ENCODE measurements at places on chromosomes 6 and 20.

DNA sequence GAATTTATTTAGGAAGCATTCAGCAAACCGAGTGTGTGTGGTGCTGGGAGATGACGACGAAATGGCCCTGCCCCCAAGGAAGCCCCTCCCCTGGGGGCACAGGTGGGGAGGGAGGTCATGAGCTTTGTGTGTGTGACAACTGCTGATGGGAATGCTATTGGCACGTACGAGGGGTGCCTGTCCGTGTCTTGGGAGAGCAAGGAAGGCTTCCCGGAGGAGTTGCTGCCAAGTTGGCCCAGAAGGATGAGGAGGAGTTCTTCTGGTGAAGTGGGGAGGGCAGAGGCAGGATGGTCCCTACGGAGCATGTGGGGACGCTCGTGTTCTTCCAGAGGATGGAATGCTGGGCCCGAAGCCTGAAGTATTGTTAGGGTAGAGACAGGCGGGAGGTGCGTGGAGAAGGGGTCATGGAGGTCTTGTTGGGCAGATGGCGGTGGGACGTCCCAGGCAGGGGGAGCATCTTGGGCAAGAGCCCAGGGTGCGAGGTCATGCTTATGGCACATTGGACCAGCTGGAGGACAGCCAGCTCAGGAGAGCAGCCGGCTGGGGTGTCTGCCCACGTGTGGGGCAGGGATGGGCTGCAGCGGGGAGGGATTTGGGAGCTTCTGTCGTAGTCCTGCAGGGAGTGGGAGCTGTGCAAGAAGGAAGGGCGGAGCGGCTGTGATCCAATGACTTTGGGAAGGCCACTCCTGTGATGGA is 46.1 kb downstream of the SYNJ2 start:
- no peak for DNase-seq

DNA sequence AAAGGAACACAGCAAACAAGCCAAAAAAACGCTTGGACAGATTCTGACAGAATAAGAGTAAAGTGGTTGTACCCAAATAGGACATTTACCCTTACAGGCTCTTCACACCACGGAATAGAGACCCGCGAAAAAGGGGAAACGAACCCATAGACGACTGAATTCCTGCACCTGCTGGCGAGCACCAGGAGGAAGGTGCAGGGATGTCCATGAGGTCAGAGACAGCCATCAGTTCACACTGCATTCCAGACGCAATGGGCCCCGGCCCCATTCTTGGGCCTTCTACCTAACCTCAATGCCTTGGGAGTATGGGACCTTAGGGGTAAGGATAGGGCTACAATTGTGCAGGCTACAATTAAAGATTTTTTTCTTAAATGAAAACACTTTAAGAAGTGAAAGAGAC is 5.2 kb upstream of the DIDO1 start:
- no peak for DNase-seq

DNA sequence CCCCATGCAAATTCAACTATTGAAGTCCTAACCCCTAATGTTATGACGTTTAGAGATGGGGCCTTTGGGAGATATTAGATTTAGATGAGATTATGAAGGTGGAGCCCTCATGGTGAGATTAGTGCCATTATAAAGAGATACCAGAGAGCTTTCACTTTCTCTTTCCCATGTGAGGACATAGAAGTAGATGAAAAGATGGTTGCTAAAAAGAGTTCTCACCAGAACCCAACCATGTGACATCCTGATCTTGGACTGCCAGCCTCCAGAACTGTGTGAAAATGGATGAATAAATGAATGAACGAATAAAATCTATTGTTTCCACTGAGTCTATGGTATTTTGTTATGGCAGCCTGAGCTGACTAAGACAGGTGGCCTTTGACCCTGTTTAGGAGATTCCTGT is 50.6 kb upstream of the FBXO30 start:
- no peak for DNase-seq

DNA sequence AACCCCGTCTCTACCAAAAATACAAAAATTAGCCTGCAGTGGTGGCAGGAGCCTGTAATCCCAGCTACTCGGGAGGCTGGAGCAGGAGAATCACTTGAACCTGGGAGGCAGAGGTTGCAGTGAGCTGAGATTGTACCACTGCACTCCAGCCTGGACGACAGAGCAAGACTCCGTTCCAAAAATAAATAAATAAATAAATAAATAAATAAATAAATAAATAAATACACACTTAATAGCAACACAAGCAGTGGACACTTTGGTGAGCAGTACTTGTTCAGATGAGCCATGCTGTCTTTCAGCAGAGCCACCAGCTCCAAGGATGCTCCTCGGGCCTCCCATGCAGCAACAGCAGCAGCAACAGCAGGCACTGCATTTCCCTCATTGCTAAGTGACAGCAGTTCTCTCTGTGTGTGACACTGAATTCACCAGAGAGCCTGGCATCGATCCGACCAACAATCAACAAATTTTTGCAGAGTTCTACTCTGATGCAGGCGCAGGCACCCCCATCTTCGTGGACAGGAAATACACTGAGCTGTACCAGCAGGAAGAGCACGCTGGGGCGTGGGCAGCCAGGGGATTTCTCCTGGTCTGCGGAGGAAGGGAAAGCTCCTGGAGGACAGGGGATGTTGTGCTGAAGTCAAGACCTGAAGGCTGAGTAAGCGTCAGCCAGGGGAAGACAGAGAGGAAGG is 54.0 kb upstream of the SNX9 start:
- no peak for DNase-seq

DNA sequence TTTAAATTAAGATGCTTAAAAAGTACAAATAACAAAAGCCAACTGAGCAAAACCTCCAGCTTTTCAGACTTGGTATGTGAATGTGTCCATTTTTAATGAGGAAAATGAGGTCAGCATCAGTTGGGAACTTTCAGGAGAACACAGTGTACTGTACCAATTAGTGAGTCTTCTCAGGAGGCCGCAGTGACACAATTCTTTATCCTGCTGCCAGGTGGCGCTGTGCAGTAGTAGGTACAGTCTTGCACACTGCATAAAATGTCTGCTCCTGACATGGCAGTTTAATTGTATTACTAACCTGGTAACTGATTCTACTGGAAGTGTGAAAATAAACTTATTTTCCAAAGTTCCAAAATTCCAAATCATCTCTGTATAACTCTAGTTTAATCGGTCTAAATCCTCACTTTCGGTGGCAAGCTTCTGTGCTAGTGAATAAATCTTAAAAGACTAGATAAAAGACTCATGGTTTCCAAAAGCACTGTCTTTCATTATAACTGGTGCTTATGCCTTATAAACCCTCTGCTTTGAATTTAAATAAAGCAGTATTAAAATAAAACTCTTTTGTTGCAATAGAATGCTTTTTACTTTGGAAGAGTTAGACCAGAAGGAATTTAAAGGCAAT is 214.8 kb upstream of the MMS22L start:
- DNase-seq: peak; percentile 44

GRCh38 chr20:49450281-49450721 is 32.2 kb downstream of the KCNB1 start:
- DNase-seq: no peak

GRCh38 chr6:156795825-156796224 is 18.6 kb downstream of the ARID1B start:
- DNase-seq: no peak

DNA sequence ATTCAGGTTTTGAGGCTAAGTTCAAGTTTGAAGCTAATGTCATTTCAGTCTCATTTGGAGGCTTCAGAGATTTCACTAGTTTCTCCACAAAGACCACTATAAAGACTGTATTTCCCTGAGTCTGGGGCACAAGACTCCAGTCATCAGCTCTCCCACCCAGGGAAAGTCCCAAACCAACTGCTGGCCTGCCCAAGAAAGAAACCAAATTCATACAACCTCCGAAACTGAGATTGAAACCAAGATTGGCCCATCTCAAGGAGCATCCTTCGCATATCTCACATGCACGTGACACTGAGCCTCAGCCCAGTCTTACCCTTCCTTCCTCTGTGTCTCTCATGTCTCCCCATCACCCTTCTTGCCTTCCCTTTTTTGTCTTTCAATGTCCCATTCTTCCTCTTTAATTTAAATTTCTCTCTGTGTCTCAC is 3.5 kb upstream of the LTA start:
- DNase-seq: peak; percentile 61

- DNase-seq: no peak
These were observed 46.6 kb upstream of the ENPP1 start for GRCh38 chr6:131761060-131761761.

- DNase-seq: no peak
These were observed 69.3 kb downstream of the ABHD12 start for GRCh38 chr20:25321262-25321831.

- DNase-seq: no peak
These were observed 47.6 kb upstream of the NOTCH4 start for GRCh38 chr6:32271429-32271828.

- no peak for DNase-seq
These were observed 1.2 kb downstream of the TAB2 start for GRCh38 chr6:149318581-149319286.

DNA sequence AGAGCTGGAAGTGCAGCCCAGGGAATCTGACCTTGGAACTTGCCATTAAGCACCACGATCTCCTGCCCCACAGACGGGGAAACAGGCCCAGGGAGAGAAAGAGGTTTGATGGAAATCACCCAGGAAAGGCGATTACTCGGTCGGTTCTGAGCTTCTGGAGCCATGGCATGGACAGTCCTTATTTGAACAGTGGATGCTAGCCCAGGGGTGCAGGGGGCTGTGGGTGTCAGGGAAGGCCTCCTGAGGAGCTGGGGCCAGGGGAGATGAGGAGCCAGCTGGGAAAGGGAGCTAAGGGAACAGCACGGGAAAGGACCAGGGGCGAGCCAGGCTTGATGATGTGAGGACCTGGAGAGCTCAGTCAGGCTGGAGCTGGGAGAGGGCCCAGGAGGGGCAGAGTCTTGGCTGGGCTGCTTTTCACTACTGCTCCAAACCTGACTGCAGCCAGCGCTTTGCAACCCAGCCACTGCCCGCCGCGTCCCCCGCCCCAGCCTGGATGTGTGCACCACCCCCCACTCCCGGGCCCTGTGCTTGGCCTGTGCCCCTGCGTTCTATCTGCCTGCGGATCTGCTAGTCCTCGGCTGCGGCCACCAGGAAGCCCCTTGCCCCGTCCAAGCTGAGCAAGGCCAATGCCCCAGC is 17.8 kb downstream of the SUN5 start:
- DNase-seq: no peak

DNA sequence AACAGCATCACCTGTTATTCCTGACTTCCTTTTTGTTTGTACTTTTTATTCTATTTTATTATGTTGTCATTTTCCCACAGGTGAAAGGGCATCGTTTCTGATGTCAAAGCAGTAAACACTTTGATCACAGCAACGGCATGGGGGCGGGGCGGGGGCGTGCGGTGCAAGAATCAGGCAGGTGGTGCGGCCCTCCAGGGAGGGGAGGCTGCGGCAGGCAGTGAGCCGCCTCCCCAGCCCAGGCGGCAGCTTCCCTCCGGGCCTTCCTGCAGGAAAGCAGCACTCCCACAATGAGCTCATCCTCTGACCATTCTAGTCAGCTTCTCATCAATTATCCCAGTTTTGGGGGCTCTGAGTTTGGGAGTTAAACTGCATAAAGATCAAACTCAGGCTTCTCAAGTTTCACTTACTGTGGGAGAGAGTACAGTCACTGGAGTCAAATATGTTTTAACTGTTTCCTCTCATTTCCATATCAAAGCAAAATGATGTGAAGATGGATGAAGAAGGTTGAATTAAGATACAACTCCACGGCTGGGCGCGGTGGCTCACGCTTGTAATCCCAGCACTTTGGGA is 608.4 kb upstream of the AGPAT4 start:
- DNase-seq: no peak
